ENCODE measurements at places on chromosomes 4 and X. TPM values are rescaled to one million over a fixed set of nuclear protein-coding genes. Genes with fewer than 3 reads are reported as not detected.

Gene TRAPPC11
- 37.9 TPM for total RNA-seq

Gene HPSE
- total RNA-seq: 11.4 TPM

Gene TBC1D19
- total RNA-seq: 5.0 TPM

Gene KLF8
- 5.4 TPM for total RNA-seq

Gene AMER1
- 3.5 TPM for total RNA-seq

DNA sequence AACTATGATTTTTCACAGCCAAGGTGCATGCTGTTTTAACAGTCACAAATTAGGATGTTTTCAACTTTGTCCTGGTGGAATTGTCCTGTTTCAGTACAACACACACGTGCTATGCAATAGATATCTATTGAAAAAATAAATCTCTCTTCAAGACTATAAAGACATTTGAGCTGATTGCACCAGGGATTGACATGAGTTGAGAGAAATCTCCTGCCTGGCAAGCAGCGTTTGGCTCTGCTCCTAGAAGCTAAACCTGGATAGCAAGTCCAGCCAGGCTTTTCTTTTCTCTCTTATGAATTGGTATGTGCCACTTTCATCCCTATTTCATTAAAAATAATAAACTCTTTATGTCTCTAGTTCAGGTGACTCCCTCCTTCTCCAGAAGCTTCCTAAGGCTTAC lies 16.6 kb upstream of the NPNT start:
- DNase-seq: no peak

- no peak for DNase-seq
These were observed 56.1 kb downstream of the FAM13A start for GRCh38 chr4:89000844-89001360.

DNA sequence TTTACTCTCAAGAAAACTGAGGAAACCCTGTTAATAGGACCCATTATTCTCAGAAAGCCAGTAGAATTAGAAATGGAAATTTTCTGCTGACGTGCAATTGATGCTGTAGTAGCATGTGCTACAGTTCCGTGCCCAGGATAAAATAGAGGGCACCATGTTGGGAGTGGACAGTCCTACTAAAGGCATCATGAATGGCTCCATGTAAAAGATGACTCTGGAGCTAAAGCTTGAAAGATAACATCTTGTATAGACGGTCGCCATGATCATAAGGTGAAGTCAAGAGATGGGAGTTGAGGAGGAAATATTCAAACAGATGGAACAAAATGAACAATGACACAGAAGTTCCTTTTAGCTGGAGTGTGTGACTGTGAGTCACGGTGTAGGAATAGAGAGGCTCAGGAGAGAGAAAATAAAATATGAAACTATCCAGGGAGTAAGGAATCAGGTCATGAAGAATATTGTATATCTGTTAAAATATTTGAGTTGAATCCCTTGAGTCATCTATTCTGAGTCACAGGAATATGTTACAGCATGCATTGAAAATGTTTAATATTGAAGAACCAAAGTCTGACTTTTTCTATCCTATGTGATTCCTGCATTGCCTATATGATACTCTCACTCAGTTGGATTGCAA lies 31.8 kb downstream of the ANXA10 start:
- DNase-seq: no peak

- peak; percentile 67 for DNase-seq
These were observed 1.1 kb downstream of the PJA1 start for GRCh38 chrX:69163936-69164741.

GRCh38 chr4:109425405-109425804 lies 8.2 kb upstream of the SEC24B start:
- DNase-seq: no peak

DNA sequence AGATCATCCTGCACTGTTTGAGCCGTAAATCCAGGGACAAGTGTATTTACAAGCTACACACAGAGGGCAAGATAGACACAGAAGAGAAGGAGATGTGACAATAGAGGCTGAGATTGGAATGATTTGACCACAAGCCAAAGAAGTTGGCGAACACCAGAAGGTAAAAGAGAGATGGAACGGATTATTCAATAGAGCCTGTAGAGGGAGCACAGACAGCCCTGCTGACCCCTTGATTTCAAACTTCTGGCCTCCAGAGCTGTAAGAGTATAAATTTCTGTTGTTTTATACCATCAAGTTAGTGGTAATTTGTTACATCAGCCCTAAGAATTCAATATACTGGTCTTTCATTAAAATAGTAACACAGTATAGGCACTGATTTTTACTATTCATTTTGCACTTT lies 447.8 kb downstream of the FAT4 start:
- DNase-seq: no peak

DNA sequence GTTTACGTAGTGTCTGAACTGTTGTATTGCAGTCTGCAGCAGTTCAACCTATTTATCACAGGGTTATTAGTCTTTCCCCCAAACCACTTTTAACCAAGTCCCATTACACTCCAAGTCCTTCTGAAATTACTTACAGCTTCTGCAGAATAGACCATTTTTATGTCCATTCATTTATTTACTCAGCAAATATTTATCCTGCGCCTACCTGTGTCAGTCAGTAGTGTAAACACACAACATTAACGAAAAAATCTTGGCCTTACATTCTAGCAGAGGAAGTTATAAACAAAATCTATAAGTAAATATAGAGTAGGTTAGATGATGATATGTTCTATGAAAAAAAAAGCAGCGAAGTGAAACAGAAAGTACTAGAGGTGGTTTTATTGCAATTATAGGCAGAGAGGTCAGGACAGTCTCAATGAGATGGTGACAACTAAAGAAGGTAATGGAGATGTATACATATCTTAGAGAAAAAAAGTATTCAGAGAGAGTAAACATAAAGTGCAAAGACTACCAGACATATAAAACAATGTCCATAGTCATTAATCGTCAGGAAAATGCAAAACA lies 534.7 kb downstream of the KCNIP4 start:
- no peak for DNase-seq

DNA sequence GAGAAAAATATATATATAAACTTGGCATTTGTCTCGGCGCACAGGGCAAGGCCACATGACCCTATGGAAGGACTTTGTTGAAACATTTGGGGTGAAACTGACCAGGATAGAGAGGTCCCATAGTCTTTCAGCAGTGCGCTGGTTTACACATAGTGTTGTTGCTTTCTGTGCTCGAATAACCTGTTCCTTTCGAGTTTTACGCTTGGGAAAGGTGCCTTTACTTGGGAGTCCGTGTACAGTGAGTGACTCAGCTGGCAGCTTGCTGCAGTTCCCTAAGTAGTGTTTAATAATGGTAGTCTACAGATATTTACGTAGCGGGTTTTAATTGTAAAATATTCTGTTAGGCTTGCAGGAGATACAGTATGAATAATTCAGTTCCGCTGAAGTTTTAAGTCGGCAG lies 578 bp downstream of the APOOL start:
- DNase-seq: no peak

DNA sequence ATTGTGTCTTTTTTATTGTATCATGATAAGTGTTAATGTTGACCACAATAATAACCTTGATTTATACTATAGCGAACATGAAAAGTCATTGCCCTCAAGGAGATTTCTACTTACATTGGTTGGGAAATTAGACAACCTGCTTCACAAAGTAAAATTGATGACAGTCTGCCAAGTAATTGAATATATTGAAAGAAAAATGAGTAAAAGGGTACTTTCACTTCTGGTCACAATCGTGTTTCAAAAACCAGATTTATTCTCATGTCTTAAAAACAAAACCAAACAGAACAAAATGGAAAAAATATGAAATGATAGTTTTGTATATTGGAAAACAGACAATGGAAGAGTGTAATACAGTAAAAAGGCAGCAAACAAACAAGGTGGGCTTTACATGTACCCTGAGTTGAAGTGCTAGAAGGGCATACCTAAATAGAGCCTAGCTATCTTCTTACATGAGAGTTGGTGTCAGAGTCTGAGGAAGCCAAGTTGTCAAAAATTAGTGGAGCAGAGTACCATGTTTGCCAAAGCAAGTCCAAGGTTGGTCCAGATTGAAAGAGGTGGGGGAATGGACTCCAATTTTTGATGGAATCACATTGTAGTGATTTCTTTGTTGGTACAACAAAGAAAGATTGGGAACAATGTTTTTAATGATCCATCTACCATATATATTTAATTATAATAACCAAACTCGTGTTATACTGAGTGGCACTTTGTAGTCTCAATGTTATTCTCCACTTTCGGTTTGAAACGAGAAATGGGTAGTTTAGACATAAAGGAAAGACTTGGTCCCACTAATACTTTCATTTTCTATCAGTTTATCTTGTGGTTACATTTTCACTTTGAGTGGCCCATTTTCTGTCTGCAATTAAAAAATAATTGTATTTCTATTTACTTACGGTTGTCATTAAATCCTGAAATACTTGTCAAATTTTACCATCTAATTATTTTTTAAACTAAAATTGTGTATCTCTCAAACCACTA lies 775.6 kb downstream of the STIM2 start:
- no peak for DNase-seq

DNA sequence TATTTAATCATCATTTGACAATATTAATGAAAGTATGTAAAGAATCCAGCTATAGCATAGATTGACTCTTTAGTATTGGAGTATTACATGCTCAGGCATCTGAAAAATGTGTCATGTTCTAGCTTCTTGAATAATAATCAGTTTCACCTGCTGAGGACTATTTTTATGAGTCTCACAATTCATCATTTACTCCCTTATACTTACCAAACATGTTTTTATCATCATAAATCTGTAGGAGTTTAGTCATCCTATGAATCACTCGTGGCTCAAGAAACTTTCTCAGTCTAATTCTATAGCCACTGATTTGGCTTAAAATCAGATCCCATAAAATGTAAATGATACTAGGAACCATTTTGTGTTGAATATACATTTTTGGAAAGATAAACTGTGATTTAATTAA lies 1616.1 kb downstream of the C4orf33 start:
- no peak for DNase-seq

Data from activated CD4-positive, alpha-beta T cell treated with anti-CD3 and anti-CD28 coated beads for 36 hours (primary cell).